ENCODE measurements at places on chromosomes 3 and 15.

- no peak for DNase-seq
Measured at GRCh38 chr3:111087924-111088469, 16.4 kb downstream of the NECTIN3 start.

- DNase-seq = peak; percentile 21
Measured at GRCh38 chr15:68177742-68178141, 27.4 kb downstream of the CALML4 start.

DNA sequence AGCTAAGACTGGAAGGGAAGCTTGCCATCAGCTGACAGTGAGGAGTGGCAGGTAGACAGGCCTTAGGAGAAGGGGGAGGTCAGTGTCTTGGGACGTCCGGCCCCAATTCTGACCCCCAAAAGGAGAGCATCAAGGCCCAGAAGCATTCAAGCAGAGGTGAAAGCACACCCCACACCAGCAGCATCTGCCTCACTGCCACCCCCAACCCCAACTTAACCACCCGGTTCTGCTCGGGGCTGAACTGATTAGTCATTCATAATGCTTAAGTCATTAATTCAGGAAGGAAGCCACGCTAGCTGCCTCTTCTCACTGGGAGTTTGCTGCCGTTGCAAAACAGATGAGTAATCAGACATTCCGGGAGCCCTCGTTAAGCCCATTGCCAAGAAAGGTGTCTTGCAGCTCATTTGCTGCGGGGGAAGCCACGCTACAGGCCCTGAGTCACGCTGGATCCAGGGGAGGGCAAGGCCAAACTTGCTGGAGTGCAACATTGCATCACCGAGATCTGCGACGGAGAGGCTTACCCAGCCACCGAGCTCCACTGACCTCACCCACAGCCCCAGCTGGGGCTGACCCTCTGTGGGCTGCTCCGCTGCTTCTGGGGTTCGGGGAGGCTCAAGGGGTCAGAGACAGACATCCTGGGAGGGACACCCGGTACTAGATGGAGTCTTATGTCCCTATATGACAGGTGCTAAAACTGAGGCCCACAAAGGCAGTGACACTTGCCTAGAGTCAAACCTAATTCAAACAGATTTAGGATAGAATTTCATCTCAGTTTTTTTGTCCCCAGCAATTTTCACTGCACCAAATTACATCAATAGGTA lies 46.4 kb upstream of the HES1 start:
- DNase-seq = peak; percentile 100

DNA sequence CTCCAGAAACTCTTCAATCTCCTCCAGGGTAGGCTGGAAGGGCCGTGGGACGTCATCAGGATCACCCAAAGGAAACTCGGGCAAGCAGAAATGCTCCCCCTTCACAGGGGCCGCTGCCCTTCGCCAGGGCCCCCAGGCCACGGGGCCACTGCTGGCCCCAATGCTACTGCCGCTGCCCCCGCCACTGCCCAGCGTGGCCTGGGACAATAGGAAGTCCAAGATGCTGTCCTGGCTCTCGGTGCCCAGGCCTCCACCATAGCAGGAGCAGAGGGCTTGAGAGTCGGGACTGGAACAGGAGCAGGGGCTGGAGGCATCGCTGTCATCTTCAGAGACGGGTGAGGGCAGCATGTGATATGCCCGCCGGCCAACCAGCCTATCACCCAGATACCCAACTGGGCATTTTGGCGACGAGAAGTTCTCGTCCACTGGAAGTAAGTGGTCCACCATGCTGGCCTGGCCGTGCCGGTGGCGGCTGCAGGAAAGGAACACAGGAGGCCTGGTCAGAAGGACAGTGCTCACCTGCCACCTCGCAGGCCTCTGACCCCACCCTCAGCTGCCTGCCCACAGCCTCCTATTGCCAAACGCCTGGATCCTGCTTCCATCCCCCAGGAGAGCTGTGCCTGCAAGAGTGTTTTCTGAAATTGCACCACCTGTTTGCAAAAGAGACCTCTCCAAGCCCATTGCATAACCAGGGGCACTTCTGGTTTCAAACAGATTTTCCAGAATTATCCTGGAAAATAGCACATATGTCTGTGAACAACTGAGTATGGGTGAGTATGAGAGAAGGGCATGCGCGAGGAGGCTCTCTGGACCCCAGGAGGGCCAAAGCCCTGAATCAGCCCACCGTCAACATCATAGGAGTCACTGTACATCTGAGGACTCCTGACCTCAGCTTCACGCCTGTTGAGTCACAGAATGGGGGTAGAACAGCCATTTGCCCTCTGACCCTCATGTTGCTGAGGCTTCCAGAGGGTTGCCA lies 4.4 kb downstream of the KLF15 start:
- DNase-seq = no peak

DNA sequence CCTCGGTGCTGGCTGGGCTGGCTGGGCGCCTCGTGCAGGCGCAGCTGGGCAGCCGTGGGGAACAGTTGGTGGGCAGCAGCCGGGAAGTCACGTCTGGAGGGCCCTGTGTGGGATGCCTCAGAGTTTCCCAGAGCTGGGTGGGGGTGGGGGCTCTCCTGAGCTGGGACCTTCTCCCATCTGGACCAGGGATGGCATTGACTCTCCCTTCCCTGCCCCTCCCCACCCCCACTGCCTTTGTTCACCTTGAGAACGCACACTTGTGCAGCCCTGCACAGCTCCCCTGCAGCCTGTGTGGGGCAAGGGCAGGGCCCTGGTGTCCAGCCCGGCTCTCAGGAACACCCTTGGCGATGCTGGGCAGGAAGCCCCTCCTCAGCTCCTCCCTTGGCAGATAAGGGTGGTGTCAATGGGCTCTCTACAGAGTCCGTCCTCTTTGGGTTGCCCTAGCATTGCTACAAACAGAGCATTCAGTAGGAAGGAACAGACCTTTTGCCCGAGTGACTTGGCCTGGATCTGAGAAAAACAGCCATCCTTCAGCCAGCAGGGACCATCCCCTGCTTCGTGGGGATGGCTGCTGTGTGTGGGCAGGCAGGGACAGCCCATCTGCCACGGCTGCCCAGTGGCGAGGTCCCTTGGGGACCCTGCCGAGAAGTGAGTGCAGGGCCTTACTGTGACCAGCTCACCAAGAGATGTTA lies 25.5 kb upstream of the KLF13 start:
- no peak for DNase-seq

DNA sequence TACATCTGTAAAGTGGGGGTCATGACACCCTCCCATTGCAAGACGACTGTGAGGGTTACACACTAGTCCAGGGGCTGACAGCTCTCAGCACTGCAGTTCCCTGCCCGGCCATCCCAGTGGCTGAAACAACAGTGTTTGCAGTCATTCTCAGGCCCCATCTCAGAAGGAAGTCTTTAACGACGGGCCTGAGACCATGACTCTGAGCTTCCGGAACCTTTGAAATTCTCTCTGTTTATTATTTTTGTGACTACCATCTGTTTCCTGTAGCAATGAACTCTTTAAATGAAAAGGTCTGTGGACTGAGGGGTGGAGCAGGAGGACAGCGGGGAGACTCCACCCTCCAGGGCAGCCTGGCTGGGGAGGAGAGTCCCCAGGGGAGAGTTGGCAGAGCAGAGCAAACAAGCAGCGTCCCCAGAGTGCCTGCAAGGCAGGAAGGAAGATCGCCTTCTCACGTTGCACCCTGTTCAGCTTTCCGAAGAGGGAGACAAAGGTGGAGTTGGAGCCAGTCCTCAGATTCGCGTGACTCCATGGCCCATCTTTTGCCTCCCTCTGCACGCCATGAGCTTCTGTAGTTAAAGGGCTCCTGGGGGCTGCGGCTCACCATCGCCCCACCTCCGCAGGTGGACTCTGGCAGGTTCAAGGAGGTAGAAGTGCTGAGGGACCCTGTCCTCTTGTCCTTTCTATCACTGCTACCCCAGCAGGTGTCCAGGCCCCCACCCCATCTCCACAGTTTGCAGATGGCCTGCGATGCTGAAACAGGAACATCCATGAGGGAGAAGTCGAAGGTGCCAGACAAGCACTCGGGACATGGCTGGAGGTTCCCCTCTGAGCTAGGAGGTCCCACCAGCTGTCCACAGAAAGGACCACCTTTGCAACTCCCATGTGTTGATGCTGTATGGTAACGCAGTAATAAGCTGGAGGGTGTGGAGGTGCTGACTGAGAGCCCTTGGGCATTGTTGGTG lies 525.8 kb upstream of the PROK2 start:
- DNase-seq = no peak

GRCh38 chr3:49017229-49017970 lies 980 bp downstream of the DALRD3 start:
- DNase-seq = no peak

GRCh38 chr3:48748754-48749153 lies 31.7 kb upstream of the IP6K2 start:
- DNase-seq = no peak

DNA sequence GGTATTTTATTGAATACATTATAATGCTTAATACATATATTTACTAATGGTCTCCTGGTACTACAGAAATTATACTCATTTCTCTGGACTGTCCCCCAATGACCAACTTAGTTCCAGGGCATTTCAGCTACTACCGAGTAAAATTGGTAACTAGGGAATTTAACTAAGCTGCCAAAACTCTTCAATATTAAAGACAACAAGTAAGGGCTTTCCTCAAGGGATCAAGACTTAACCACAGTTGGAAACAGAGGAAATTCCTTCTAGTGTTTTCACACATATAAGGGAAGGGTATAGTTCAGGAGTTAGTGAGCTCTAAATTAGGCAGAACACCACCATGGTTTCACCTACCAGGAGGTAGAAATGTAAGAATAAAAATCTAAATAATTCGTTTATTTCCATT lies 357.4 kb downstream of the TBL1XR1 start:
- DNase-seq = no peak

DNA sequence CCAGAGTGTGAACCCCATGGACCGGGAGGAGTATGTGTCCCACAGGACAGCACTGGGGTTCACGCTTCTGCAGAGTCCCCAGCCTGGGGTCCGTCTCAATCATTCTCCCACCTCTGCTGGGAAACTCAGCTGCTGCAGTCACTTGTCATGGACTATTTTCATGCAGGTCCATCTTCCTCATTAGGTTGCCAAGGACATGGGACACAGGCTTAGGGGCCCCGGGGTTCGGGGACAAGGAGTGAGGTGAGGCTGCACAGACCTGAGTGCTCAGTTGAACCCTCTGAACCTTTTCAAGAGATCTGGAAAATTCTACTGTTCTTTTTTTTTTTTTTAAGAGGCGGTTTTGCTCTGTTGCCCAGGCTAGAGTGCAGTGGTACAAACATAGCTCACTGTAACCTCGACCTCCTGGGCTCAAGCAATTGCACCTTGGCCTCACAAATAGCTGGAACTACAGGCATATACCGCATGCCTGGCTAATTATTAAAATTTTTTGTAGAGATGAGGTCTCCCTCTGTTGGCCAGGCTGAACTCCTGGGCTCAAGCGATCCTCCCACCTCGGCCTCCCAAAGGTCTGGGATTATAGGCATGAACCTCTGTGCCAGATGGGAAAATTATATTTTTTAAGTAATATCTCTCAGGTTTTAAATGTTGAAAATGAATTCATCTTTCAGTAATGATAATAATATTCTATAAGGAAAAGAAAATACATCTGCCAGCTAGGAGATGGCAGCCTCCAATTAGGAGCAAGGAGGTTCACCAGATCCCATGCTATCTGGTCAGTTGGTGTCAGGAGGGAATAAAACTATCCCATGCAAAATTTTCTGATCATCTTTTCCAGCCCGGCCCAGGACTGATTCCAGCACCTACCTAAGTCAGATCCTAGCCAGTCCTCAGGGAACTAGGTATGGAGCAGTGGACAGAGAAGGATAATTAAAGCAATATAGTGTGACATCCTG lies 45.2 kb downstream of the RPN1 start:
- no peak for DNase-seq

- DNase-seq = no peak
Measured at GRCh38 chr3:178602856-178603255, 66.6 kb downstream of the KCNMB2 start.

GRCh38 chr15:77402740-77403379 lies 17.0 kb downstream of the PEAK1 start:
- DNase-seq = no peak

GRCh38 chr3:130963444-130963843 lies 63.2 kb downstream of the ASTE1 start:
- no peak for DNase-seq

- no peak for DNase-seq
Measured at GRCh38 chr3:112471596-112472325, 27.5 kb downstream of the BTLA start.

DNA sequence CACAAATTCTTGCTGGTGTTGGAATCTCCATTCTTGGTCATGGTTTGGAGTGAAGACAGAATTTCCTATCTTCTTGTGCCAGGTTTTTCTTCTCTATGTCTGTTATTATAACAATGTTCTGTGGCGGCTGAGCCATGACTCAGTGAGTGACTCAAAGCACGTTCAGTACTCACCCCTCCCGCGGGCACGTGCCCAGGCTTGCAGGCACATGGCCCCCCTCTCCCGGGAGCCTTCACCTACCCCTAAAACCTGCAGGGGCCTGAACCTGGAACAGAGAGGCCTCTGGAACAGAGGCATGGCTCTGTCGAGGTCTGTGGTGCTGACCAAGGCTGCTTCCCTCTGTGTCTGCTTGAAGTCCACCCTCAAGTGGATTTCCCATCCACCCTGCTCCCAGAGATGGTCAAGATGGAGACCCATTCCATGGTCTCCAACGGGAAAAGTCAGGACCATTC lies 27.6 kb downstream of the PLXNB1 start:
- DNase-seq = peak; percentile 52

DNA sequence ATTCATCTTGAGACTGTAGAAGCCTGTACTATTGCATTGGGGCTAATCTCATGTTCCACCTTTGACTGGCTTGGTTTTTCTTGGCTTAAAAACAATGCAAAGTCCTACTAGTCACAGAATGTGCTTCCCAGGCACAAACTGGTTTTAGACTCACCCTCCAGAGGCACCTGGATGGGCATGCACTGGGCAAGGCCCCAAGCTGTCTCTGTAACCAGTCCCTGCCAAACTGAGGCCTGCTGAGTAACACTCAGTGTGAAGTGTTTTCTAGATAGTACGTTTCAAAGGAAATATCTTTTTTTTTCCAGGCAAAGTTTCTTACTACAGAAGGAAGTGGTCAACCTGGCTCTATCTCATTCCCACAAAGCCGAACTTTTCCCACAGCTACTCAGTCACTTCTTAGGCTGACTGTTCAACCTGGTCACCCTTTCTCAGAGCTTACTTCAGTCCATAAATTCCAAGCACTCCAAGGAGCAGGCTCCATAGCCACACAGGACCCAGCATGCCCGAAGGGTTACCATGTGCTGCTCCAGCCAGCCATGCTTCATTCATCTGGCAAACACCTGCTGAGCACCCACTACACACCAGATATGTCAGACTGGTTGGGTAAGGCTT lies 57.4 kb downstream of the NPTN start:
- DNase-seq = no peak

DNA sequence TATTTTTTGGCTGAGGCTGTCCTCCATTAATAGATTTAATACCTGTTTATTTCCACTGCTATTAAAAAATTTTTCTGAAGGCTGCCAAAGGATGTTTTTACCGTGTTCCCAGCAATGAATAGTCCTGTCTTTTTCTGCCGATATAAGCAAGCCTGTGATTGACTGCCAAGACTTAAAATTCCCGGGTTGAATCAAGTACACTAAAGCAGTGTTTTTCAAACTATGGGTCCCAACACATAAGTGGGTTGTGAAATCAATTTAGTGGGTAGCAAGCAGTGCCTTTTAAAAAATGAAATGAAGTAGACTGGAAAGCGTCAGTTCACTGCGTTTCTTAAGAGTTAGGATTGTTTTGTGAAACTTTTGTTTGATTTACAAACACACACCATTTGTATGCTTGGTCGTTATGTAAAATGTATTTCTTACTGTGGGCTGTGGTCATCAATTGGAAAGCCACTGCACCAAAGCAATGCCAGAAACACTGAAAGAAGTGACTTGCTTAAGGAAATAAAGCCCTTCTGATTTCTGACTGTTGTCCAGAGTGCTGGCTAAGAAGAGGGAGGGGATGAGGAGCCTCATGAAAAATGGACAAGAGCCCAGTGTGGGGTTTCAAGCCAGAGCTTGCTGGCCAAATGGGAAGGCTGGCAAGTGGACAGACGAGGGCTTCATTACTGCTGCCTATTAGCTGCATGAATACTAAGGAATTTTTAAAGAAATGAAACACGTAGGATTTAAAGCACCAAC lies 206.0 kb downstream of the THRB start:
- no peak for DNase-seq

All from retinal pigment epithelial cell (primary cell).